ENCODE measurements at places on chromosomes 4 and X.

GRCh38 chrX:110284159-110284558 is 33.7 kb downstream of the AMMECR1 start:
- DNase-seq: peak; percentile 54

DNA sequence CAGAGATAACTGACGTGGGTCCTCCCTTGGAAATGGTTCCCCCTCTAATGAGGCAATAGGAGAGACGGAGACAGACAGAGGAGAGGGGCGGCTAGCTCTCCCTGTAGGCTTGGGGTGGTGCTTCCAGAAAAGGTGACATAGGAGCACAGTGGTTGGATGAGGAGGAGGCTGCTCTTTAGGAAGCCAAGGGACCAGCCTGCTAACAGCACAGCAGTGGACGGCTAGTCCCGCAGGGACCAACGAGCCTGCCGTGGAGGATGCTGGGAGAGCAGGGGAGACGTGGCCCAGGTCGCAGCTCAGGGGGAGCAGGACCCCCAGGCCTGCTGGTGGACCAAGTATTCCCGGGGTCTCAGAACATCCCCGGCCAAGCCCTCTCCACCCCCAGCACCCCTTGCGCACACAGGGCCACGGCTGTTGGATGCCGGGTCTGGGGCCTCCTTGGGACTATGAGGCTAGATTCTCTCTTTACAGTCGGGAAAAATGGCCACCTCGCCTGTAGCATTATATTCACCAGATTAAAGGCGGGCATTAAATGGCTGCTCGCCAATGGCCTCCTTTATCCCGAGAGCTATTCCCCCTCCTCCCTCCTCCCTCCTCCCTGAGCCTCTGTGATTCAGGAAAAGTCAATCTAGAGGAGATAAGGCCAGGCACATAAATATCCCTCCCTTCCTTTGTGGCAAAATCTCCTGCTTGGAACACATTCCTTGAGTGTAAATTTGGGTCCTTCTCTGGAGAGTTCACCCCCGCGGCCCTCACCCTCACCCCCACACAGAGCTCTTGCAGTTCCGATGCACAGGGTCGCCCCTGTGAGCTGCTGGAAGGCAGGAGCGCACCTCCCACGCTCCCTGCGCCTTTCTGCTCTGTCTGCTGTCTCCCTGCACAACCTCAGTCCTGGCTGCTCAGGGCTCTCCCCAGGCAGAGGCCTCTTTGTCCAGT is 30.5 kb upstream of the NSG1 start:
- DNase-seq: no peak

DNA sequence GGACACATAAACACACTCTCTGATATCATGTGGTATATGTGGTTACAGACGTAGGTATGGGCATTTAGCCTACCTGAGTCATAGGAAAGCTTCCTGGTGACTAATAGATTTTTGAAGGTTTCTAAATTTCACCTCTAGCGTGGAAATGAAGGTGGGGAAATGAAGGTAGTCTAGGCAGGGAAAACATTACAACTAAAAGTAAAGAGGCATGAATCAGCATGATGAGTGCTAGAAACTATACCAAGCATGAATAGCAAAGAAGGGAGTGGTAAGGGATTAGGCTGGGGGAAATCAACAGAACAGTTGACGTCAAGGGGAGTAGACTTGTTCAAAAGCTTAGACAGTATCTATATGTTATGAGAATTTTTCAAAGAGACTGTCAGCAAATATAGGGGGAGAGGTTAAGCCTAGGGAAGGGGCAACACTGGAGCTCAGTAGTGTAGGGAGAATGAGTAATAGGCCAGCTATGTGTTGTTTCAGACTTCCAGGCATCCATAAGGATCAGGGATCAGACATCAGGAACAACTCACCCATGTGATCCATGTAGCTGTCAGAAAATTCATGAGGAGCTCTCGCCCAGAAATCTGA is 279.3 kb upstream of the DIPK2B start:
- DNase-seq: peak; percentile 75

DNA sequence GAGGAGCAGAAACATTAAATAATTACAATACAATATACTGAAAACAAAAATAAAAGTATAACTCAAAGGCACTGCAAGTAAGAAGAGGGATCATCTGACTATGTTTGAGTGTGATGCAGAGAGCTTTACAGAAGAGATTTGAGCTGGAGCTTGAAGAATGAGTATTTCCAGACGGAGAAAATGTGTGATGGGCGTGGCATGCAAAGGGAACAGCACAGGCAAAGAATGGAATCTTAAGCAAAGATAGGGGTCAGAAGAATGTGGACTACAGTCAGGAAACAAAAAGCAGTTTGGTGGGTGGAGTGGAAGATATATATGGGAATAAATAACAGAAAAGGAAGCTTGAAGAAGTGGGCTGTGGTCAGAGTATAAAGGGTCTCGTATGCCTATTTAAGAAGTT is 45.5 kb downstream of the OPHN1 start:
- no peak for DNase-seq

GRCh38 chr4:123579961-123580360 is 183.4 kb downstream of the SPRY1 start:
- no peak for DNase-seq

- no peak for DNase-seq
These were observed 43.0 kb upstream of the PDLIM3 start for GRCh38 chr4:185578284-185578683.

- no peak for DNase-seq
These were observed 21.7 kb upstream of the CLNK start for GRCh38 chr4:10706236-10706635.

- no peak for DNase-seq
These were observed 68.5 kb upstream of the LNX1 start for GRCh38 chr4:53659737-53660136.

GRCh38 chrX:3442691-3443090 is 96.2 kb upstream of the MXRA5 start:
- DNase-seq: no peak

GRCh38 chr4:14857475-14857874 is 144.8 kb upstream of the CPEB2 start:
- no peak for DNase-seq

- DNase-seq: no peak
These were observed 10.8 kb upstream of the C4orf54 start for GRCh38 chr4:99668472-99668871.

DNA sequence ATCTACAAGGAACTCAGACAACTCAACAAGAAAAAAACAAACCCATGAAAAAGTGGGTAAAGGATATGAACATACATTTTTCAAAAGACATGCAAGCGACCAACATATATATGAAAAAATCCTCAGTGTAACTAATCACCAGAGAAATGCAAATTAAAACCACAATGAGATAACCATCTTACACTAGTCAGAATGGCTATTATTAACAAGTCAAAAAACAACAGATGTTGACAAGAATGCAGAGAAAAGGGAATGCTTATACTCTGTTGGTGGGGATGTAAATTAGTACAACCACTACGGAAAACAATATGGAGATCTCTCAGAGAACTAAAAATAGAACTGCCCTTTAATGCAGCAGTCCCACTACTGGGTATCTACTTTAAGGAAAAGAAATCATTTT is 12.1 kb downstream of the NIPAL1 start:
- no peak for DNase-seq

DNA sequence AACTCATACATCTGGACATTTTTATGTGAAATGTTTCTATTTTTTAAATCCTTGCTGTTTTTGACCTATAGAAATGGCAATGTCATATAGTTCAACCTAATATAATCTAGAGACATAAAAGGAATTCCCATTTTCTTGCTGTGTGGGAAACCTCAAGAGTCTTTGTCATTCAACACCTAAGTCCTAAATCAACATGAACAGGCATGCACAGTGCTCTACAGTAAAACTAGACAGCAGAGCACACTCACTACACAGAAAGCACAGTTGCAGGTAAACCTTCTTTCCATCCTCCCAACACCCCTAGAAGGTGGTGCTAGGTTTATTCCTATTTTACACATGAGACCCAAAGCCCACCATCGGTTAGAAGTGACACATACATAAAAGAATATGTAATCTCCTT is 79.1 kb upstream of the C1QTNF7 start:
- no peak for DNase-seq

DNA sequence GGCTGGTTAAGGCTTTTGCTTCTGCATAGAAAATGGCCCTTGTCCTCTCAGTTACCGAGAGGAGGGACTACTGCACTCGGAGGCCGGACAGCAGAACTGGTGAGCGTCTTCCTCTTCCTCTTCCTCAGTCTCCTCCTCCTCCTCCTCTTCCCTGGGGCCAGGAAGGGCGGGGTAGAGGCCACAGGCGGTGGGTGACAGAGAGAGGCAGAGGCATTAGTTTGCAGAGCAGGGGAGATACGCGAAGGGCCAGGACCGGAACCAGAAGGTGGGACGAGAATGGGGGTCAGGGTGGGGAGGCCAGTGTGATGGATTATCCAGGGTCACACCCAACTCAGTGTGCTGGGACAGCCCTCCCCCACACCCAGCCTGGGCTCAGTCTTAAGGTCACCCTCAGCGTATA is 14.5 kb downstream of the IQSEC2 start:
- DNase-seq: no peak

- DNase-seq: peak; percentile 18
These were observed 59.0 kb downstream of the ING2 start for GRCh38 chr4:183563874-183564273.

GRCh38 chr4:91758487-91758886 is 545.3 kb upstream of the GRID2 start:
- no peak for DNase-seq

GRCh38 chr4:26290321-26290720 is 30.5 kb upstream of the RBPJ start:
- DNase-seq: no peak

GRCh38 chr4:99648321-99648720 is 9.3 kb downstream of the C4orf54 start:
- DNase-seq: no peak

GRCh38 chrX:96433409-96434077 is 251.1 kb upstream of the DIAPH2 start:
- no peak for DNase-seq

GRCh38 chr4:8540991-8541390 is 39.2 kb upstream of the GPR78 start:
- no peak for DNase-seq

GRCh38 chrX:113933931-113934330 is 650.0 kb upstream of the HTR2C start:
- no peak for DNase-seq

GRCh38 chrX:74534569-74535038 is 79.8 kb downstream of the RLIM start:
- no peak for DNase-seq

DNA sequence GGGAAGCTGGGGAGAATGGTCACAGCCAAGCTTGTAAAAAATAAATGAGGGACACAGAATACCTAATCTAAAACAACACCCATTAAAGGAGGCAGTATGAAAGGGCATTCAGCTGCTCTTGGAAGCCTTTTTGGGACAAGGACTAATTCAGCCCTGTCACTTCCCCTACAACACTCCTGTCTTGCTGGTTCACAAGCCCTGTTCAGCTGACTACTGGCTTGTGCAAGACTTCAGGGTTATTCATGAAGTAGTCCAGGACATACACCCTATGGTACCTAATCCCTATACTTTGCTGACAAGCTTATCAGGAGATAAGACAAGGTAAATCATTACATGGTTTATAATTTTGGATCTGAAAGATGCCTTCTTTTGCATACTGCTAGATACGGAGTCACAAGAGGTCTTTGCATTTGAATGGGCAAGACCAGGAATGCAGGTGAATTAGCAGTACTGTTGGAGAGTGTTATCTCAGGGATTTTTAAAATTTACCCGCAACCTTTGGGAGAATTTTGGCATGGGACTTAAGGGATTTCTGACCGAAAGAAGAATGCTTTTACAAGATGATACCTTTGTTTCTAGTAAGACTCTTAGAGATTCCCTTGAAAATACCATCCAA is 103.2 kb upstream of the LANCL3 start:
- DNase-seq: no peak

DNA sequence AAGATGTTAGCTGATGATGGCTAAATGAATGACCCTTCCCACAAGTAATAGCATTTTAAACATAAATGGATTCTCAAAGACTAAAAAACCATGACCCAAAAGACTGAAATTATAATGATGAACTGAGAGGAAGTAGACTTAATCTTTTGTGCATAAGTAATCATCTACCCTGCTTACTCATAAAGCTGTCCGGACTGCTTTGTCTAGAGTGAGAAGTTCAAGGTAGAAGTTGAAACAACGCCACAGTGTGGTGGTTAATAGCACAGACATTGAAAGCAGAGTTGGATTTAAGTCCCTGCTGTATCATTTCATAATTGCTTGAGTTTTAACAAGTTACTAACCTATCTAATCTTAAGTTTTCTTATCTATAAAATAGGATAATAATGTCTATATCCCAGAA is 346.6 kb downstream of the CENPC start:
- DNase-seq: no peak

DNA sequence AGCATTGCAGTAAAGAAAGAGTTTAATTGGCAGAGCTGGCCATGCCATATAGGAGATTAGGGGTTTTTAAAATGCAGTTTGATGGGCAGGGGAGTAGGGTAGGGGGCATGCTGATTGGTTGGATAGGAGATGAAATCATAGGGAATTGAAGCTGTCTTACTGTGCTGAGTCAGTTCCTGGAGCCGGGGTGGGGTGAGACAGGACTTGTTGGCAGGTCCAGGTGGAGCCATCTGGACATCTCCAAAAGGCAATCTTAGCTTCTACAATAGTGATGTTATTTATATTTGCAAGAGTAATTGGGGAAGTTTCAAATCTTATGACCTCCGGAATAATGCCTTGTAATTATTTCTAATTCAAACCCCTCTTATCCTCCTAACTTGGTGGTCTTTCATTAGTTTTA is 32.4 kb upstream of the PGM2 start:
- no peak for DNase-seq

DNA sequence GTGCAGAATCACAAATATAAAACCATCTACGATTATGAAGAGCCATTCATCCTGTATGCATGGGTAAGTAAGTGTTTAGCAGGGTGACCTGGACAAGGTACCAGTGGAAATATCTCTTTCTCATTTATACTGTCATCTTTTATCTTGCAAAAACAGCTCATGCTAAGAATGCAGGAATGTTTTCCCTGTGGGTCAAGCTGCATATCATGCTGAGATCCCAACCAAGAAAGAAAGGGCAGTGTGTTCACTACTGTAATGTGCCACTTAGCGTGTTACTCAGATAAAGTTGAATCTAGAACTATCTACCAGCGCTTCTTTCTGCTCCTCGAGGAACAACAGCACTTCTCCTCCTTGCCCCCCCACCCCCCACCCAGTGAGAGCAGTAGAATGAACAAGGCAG is 212.7 kb upstream of the TBL1X start:
- DNase-seq: no peak

DNA sequence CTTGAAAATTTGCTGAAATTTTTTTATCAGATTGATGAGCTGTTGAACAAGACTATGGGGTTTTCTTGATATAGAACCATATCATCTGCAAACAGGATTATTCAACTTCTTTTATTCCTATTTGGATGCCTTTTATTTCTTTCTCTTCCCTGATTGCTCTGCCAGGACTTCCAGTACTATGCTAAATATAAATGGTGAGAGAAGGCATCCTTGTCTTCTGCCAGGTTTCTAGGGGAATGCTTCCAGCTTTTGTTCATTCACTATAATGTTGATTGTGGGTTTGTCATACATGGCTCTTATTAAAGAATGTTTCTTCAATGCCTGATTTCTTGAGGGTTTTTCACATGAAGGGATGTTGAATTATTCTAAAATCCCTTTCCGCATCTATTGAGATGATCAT is 1139.5 kb downstream of the FAM133A start:
- no peak for DNase-seq
